ENCODE measurements at places on chromosomes 3 and 15.

DNA sequence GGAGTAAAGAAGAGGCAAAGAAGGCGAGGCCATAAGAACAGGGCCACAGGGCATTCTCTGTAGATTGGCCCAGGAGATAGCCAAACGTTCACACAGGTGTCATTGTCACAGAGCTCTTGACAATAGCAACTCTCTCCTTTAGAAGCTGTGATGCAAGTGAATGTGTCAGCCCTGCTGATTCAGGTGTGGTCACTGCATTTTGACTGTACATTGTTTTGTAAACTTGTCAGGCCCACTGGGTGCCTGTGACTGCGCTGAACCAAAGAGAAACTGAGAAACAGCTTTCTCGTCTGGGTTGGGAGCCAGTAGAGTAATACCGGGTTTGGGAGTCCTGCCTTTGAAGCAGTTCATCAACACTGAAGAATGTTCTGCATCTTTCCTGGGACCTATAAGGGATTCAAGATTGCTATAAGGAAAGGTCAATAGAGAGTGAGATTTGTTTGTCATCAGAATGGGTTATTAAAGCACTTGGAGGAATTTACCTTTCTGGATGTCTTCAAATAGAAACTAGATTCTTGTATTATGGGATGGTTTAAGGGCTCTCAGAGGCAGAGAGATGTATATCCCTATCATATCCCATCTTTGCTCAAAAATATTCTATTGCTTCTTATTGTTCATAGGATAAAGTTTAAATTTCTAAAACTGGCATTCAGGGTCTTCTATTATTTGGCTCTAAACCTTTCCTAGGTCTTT, 45.4 kb downstream of the TMEM45A start:
- no peak for DNase-seq

- DNase-seq: no peak
These were observed 91.9 kb upstream of the NSMCE3 start for GRCh38 chr15:29361560-29361959.

- no peak for DNase-seq
These were observed 1.5 kb downstream of the UBE2Q2 start for GRCh38 chr15:75844629-75845335.

GRCh38 chr3:170368921-170369320, 11.4 kb downstream of the SKIL start:
- no peak for DNase-seq

DNA sequence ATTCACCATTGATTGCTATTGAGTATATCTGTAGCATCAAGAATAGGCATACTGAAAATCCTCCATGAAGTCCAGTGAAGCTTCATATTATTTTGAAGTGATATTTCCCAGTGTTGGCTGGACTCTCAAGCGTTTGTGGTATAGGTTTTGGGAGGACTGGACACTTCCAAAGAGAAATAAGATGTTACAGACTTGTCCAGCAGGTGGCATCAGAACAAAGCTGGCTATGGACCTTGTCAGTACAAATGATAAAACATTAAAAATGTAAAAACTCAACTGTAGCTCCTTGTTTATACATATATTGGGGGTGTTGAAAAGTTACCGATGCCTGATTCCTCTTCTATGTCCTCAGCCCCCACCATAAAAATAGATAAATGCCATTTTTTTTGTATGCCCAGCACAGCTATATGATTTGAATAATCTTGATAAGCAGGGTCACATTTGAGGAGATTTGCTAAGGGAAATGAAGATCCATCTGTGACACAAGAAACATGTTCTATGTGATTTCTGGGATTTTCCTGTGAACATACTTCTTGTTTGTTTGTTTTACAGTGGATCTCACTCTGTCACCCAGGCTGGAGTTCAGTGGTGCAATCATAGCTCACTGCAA, 54.5 kb upstream of the GOLGA6B start:
- peak; percentile 45 for DNase-seq

DNA sequence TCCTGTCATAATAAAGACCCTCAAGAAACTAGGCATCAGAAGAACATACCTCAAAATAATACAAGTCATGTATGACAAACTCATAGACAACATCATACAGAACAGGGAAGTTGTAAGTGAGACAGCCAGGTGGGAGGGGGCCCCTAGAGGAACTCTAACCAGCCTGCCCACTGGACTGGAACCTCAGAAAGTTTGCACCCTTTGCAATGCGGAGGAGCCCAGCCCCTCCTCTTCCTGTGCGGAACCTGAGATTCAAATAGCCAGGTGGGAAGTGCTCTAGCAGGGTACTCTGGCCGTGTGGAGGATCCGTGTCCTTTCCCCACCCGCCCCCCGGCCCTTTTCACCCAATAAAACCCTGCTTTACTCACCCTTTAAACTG, 387.0 kb upstream of the CBLB start:
- DNase-seq: no peak

- DNase-seq: no peak
These were observed 134.6 kb downstream of the SLC25A26 start for GRCh38 chr3:66355394-66355793.

- DNase-seq: no peak
These were observed 180.2 kb upstream of the CBLB start for GRCh38 chr3:106048946-106049481.

Data from activated CD8-positive, alpha-beta memory T cell treated with anti-CD3 and anti-CD28 coated beads, Interleukin-2, amount 10 ng/mL, durations not matched to agents 7 days and 5 days (primary cell).